Dermis microvascular lymphatic vessel endothelial cell (primary cell): ENCODE measurements at places on chromosomes 7 and 10. TPM values are rescaled to one million over a fixed set of nuclear protein-coding genes. Genes with fewer than 3 reads are reported as not detected.
A peak's percentile ranks its signal among the peaks of the same experiment; 100 is the strongest.

STEAP1 gene
- 1.4 and 9.4 TPM in 2 replicates for total RNA-seq

GNG11 gene
- 326 and 460 TPM in 2 replicates for total RNA-seq

PAPOLB gene
- total RNA-seq = 0.13 and 0.25 TPM in 2 replicates

DNA sequence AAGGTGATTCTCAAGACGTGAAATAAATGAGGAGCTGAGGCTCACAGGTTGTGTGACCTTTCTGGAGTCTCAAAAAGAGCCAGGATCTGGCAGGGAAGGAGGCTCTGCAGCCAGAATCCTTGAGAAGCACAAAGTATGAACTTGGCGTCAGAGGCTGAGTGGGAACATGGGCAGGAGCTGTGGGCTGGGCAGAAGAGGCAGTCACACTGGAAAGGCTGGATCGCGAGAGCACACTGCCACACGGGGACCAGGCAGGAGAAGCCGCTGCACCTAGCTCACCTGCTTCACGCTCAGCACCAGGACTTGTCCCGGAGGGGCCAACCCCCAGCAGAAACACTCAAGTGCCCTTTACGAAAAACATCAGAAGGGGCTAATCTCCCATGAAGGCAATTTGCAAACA lies 535.0 kb downstream of the TNS3 start:
- no peak for DNase-seq

DNA sequence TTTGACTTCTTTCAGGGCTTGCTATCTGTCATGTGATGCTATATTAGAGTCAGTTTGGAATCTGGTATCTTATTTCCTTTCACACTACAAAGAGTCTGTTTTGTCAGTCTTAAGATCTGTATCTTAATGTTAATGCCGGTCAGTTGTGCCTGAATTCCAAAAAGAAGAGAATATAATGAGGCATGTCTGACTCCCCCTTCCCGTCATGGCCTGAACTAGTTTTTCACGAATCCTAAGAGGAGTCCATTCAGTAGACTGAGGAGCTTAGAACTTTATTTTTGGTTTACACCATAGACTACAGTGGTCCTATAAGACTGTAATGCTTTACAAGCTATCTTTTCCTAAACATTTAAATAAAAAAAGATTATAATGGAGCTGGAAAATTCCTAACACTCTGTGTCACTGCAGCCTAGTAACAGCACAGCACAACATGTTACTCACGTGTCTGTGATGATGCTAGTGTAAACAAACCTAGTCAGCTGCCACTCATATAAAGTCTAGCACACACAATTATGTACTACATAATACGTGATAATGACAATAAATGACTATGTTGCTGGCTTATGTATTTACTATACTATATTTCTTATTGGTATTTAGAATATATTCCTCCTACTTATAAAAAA lies 50.6 kb downstream of the VPS41 start:
- peak; percentile 91 for DNase-seq

- DNase-seq = no peak
Observed at GRCh38 chr10:24396396-24396795, 187.5 kb downstream of the KIAA1217 start.

DNA sequence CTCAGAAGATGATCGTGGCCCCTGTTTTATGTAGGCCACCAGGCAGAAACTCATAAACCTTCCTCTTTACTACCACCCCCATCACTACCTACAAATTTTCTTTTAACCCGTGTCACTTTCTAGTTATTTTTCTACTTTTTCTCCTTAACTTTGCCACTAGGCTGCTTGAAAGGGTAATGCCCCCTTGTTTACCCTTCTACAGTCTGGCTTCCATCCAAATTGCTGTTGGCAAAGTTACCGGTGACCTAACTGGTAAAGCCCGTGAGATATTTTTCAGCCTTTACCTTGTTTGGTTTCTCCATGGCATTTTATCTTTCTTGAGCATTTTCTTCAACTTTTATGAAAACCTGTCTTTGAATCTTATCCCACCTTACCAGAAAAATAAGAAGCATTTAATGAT lies 153.0 kb downstream of the WNT2 start:
- DNase-seq = no peak

DNA sequence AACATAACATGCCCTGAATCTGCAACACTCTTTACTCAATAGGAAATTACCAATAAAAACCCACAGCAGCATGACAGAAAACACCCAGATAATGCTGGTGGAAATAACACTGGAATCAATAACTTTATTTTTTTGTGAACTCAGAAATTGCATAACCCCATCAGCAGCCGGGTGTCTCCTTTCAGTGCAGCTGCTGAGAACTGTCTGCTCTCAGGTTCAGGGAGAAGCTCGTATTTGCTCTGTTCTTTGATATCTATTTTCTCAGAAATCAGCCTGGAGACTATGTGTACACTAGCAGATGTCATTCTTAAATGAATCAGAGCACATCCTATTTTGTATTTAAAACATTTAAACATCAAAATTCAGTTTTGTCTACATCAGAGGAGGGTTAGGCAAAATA lies 506.0 kb downstream of the POM121L12 start:
- no peak for DNase-seq
